ENCODE measurements at places on chromosomes 16 and 17.

DNA sequence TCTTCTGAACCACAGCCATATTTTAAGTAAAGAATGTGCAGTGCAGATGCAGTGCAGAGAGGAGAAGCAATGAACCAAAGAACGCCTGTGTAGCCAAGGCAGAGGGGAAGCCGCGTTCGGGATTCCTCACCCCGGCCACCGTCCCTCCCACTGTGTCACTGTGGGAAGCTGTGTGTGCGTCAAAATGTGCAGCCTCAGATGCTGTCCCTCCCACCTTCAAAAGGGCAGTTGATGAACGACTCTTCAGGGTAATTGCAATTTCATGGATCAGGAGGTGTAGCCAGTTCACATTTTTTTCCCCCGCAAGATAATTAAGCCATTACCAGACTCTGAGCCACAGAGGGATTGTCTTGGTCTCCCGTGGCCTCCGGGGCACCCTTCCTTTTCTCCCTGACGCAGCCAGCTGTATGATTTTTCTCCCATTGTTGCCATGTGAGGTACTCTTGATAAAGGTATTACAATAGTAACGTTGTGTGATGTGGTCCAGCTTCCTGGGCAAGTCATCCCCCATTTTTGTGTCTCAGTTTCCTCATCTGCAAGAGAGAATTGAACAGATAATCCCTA is 190.0 kb downstream of the FOXL1 start:
- DNase-seq = no peak

DNA sequence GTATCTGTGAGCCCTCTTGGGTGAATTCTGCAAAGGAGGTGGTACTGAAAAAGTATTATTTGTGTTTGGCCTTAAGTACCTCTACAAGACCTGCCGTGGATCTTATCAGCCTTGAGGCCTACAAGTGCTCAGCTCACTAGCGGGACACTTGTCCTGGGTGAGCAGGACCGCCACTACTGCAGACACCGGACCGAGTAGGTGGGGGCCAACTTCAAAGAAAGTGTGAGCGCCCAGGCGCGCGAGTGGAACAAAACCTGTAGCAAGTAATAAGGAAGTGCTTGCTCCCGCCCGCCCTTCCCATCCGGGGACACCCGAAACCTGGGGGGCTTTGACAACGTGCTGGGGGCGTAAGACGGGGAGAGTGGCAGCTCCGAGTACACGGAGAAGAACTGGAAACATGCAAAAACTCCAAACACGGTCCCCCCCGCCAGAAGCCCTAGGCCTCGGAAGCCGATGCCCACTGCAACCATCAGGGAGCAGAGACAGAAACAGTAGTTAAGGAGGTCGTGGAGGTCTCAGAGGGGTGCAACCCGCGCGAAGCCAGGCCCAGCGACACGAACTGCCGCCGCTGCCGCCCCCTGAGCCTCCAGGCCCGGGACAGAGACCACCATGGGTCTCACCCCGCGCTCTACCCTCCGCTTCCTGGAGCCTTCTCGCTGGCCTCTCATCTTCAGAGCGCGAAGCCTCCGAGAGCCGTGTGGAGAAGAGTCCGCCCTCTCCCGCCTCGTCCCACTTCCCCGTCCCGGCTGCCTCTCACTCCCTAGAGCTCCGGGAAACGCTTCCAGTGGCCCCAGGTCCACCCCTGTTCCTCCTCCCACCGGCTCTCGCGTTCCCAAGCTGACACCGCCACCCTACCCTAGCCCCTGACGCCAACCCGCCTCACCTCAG is 537 bp downstream of the CNOT1 start:
- DNase-seq = no peak

GRCh38 chr17:73791631-73792030 is 147.4 kb upstream of the SDK2 start:
- DNase-seq = no peak

DNA sequence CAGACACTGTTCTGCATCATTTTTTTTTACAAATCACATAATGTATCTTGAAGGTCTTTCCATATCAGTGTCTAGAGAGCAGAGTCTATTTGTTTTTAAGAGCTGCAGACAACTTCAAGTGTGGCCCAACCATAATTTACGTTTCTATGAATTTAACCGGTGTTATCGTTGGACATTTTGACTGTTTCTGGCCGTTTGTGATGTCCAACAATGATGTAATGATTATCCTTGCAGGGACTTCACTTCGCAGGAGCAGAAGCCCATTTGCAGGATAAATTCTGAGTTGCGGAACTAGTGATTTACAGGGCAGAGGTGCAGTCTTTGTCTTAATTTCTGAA is 26.9 kb upstream of the HLF start:
- DNase-seq = no peak

- no peak for DNase-seq
Measured at GRCh38 chr17:35129973-35130351, 8.5 kb downstream of the FNDC8 start.

GRCh38 chr17:63095459-63095858 is 129.4 kb downstream of the TANC2 start:
- no peak for DNase-seq

GRCh38 chr17:79592198-79592597 is 18.7 kb downstream of the RBFOX3 start:
- no peak for DNase-seq

- no peak for DNase-seq
Measured at GRCh38 chr16:51876934-51877333, 670.0 kb downstream of the TOX3 start.

GRCh38 chr17:4220655-4221054 is 43.1 kb downstream of the ANKFY1 start:
- no peak for DNase-seq

GRCh38 chr16:84715854-84716253 is 16.1 kb downstream of the USP10 start:
- no peak for DNase-seq

DNA sequence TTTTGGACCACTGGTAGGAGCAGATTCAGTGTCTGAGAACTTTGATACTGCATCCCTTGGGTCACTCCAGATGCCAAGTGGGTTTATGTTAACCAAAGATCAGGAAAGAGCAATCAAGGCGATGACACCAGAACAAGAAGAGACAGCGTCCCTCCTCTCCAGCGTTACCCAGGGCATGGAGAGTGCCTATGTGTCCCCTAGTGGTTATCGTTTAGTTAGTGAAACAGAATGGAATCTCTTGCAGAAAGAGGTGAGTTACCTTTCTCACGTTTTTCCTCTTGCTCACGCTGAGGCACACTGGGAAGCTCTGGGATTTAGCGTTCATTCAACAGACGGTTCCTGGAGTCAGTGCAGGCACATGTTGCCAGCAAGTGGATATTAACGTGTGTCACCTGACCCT is 58.0 kb downstream of the NUP88 start:
- no peak for DNase-seq

Data from NCI-H2029 treated with DMSO at 0.1 percent for 48 hours (cell line).